Kidney (tissue), 22 donors: ENCODE measurements at places on chromosomes 13 and 19. TPM values are rescaled to one million over a fixed set of nuclear protein-coding genes. Genes with fewer than 3 reads are reported as not detected.

Gene MISP3
- total RNA-seq = 8.7 TPM

Gene IGSF23
- total RNA-seq = not detected

Gene RASAL3
- 12.1 TPM for total RNA-seq

DNA sequence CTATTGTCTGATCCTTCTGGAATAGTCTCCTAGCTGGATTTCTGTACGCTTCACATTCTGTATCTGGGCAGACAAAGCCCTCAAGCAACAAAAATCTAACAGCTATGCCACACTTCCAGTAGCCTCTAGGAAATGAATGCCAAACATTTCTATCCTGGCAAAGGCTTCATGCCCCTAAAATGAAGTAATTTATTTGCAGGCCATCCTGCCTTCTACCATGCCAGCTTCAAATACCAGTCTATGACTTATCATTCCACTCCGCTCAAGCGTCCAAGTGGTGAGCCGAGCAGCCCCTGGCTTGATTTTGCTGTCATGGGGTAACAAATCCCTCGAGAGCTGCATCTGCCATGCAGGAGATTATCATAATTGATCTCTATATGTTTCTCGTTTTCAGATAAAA lies 86.9 kb downstream of the LHFPL6 start:
- no peak for DNase-seq

GRCh38 chr13:71831716-71832115 lies 35.3 kb downstream of the DACH1 start:
- no peak for DNase-seq

- no peak for DNase-seq
These were observed 373 bp downstream of the TNFAIP8L1 start for GRCh38 chr19:4639531-4640246.

DNA sequence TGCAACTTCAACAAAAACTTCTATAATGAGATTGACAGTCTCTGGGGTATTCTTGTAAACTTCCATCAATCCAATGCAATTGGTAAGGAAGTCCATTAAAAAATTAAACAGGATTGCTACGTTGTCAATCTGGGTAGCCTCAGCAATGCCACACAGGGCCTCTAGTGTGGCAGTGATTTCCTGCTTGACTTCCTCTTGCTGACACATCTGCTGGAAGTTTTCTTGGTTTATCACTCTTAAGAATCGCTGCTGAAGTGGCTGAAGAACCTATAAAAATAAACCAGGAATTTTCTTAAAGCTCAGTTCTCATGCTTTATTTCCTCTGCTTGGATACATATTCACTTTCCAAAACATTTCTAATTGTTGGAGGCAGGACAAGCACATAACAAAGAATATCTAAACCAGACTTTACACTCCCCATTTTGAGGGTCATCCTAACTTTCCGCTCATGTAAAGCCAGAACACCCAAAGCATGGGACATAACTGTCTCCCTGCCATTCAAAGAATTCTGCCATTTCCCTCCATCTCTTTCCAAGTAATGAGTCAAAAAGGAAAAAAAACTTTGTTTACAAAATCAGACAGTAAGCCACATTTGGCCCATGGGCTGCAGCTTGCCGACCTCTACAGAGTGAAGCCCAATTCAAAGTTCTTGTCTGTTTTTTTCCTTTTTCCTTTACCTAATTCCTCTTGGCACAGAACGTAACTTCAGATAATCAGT lies 23.2 kb upstream of the EEF1AKMT1 start:
- DNase-seq = no peak

DNA sequence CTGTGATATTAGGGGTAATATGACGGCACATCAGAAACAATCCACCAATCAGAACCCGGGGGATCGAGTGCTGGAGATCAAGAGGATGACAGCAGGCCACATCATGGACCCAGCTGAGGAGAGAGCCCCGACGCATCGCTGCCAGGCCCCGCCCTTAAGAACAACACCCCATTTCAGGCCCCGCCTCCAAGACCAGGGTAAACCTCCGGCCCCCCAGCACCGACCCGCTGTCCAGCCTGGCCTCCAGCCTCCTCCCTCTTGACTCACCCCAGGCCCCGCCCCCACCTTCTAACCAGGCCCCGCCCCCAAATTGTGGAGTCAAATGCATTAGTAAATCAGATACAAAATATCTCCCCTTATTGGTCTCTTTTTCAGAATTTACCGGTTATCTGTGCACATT lies 4.7 kb upstream of the ZNF611 start:
- no peak for DNase-seq

GRCh38 chr13:35573639-35574038 lies 97.2 kb upstream of the MAB21L1 start:
- DNase-seq = no peak

DNA sequence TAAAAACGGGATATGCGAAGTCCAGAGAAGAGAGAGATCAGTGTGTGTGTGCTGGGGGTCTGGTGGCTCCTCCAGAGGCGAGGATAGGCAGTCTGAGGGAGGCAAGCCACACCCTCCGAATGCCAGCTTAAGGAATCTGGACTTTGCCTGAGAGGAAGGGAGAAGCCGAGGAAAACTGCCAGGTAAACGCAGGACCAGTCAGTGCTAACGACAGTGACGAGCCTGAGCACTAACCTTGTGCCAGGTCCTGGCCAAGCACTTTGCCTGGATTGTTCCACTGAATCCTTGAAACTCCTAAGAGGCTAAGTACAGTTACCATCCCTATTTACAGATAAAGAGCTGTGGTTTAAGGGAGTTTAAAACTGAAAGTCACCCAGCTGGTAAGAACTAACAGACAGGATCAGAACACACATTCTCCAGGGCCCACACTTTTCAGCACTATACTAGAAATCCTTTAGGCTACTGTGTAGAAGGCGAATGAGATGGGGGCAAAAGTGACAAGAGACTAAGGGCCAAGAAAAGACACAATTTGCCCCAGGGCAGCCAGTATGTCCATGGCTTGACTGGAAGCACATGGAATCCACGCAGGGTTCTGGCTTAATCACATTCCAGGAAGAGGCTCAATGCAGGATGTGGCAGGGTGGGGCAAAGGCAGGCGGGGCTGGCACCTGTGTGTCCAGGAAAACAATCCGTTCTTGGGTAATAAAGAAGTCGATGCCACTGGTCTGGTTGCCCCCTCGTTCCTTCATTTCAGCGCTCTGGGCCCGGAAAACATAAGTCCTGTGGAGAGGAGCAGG lies 15.1 kb downstream of the SMG9 start:
- no peak for DNase-seq

DNA sequence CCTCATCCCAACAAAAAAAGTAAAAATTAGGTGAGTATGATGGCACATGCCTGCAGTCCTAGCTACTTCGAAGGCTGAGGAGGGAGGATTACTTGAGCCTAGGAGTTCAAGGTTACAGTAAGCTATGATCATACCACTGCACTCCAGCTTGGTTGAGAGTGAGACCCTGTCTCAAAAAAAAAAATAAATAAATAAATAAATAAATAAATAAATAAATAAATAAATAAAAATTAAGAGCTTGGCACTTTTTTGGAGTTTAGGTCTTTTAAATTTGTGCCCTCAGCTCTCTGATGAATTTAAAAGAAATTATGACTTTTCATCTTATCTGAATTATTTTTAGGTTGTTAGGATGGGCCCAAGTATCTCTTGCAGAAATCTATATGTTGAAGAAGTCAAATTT lies 8.9 kb downstream of the ZNF420 start:
- no peak for DNase-seq

GRCh38 chr19:33394006-33394722 lies 20.7 kb downstream of the CEBPG start:
- DNase-seq = no peak

DNA sequence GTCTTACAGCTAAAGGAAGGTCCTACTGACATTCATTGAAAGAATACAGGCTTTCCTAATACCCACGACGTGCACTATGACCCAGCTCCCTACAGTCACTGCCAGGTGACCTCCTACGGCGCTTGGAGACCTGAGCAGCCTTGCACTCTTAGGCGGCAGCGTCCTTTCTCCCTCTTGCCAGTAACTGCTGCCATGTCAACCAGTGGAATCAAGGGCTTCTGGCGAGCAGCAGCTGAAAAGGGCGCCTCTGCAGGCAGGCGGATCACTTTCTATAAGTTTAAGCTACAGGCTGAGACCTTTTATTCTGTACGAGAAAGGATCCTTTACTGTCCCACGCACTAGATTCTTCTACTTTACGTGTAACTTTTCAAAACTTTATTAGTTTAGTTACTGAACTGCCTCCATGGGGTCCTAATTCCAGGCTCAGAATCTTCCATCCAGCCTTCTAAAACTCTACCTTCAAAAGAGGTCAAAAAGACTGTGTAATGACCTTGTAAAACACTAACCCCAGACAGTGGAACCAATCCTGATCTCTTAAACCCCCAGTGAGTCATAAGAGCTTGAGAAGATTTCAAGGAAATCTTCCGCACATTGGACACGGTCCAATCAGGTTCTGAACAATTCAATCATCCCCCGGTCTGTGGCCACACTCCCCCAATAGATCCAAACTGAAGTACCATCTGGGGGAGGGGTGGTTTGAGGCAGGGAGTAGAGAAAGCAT lies 1.9 kb downstream of the KCTD12 start:
- DNase-seq = peak; percentile 65
